Endodermal cell (in vitro differentiated cells): ENCODE measurements at places on chromosomes 12 and 14.
A peak's percentile ranks its signal among the peaks of the same experiment; 100 is the strongest.

DNA sequence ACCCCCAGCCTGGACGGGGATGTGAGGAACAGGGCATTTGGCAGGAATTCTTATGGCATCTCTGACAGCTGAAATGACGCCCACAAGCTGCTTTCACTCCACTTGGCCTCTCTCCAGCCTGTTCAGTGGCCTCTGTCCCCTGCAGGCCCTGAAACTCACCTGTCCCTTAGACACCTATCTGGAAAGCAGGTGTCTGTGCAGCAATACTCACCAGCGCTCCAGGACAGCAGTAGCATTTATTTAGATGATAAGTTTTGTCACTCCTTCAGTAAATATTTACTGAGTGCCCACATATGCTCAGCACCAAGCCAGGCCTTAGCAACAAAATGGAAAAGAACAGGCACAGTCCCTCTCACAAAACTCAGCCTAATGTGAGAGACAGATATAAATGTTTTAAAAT, 311.1 kb upstream of the FKBP4 start:
- no peak for DNase-seq

DNA sequence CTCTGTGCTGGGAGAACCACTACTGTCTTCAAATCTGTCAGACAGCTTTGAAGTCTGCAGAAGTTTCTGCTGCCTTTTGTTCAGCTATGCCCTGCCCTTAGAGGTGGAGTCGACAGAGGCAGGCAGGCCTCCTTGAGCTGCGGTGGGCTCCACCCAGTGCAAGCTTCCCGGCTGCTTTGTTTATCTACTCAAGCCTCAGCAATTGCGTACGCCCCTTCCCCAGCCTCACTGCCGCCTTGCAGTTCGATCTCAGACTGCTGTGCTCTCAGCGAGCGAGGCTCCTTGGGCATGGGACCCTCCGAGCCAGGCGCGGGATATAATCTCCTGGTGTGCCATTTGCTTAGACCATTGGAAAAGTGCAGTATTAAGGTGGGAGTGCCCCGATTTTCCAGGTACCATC, 25.1 kb upstream of the KLRB1 start:
- no peak for DNase-seq

- no peak for DNase-seq
Observed at GRCh38 chr14:67396381-67396970, 15.5 kb downstream of the PLEK2 start.

DNA sequence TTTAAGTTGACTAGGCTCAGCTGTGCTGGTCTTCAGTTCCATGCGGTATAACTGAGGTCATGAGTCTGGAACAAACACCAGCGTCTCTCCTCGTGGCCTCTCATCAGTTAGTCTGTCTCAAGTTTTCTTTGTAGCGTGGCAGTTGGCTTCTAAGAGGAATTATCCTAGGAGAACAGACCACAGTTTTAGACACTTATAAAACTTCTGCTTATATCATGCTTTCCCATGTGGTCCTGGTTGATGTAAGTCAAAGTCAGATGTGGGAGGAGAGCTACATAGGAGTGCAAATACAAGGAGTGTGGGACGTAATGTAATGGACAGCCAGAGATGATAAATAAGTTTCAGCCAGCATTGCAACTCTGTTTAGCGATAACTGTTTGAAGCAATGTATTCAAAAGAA, 14.8 kb downstream of the PLEKHA5 start:
- no peak for DNase-seq

DNA sequence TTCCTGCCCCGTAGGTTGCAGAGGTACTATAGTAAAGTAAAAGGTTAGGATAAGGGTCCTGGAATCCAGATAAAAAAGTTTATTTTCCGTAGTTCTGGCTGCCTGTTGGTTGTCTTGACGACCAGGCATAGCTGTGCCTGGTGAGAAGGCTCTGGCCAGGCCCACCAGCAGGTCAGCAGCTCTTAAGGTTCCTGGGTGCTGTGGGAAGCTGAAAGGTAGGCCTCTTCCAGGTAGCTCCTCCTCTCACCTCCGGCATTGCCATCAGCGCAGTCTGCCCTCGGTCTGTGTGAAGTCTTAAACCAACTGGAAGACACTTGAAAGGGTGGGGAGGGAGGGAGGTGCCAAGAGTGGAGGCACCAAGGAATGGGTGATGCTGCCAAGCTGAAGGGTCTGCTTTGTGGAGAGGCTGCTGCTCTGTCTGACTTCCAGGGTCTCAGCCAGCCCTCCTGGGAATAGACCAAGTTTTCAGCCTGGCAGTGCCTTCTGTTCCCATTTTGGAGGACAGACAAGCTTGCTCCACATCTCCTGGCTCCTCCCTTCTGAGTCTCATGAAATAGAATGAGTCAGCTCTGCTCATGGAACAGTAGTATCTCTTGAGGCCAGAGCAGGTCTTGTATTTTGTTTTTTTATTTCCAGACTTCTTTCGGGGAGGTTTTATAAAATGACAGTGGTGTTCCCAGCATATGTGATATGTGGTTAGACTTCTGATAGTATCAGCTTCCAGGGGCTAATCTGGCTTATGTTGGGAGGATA, 5.2 kb upstream of the ACADS start:
- DNase-seq = no peak

DNA sequence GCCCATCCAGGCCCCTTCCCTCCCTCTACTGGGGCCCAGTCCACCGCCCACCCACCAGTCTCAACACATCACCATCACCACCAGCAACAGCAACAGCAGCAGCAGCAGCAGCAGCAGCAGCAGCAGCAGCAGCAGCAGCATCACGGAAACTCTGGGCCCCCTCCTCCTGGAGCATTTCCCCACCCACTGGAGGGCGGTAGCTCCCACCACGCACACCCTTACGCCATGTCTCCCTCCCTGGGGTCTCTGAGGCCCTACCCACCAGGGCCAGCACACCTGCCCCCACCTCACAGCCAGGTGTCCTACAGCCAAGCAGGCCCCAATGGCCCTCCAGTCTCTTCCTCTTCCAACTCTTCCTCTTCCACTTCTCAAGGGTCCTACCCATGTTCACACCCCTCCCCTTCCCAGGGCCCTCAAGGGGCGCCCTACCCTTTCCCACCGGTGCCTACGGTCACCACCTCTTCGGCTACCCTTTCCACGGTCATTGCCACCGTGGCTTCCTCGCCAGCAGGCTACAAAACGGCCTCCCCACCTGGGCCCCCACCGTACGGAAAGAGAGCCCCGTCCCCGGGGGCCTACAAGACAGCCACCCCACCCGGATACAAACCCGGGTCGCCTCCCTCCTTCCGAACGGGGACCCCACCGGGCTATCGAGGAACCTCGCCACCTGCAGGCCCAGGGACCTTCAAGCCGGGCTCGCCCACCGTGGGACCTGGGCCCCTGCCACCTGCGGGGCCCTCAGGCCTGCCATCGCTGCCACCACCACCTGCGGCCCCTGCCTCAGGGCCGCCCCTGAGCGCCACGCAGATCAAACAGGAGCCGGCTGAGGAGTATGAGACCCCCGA, 6.8 kb upstream of the RNU7-1 start:
- peak; percentile 71 for DNase-seq

DNA sequence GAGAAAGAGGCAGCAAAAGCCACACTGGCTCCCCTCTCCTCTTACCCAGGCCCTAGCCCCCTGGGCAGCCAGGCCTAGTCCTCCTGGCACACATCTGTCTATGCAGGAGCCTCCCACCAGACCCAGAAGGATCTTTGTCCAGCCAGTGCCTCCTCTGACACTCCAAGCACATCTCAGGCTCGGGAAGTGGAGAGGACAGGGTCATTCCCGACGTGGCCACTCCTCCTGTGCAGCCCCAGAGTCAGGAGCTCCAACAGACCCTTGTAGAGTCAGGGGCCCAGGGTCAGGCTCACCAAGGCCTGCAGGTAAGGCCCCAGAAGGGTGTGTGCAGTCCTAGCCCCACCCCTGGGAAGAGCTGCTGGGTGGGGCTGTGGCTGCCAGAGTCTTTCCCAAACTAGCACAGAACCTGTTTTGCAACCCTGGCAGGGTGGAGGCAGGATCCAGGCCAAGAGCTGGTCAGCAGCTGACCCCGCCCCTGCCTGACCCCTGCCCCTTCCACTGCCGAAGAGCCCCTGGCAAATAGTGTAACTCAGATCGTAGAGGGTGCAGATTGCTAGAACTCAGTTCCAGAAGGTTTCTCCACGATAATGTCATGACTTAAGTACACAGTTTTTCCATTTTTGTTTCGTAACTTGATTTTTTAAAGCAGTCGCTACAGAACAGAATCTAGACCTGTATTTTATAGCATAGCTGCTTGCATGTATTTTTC, 26.6 kb upstream of the PNMA1 start:
- DNase-seq = peak; percentile 85

DNA sequence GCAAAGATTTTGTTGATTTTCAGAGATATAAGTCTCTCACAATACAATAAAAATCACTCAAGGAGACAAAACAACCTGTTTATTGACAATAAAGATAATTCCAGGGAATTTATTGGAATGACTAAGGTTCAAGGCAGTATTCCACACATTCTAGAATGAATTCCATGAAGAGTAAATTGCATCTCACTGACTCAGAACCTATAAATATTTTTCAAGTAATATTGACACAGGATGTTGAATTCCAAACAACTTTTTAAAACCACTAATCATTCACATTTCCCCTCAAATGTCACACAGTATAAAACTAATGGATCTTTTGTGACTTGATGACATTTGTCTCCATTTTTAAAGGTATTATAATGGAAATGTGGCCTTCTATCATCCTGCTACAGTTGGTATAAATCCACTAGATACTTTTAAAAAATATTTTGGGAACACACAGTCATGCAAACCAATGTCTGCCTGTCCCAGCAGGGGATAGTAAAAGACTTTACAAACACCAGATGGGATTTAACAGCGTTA, 42.1 kb upstream of the LGR5 start:
- DNase-seq = no peak

DNA sequence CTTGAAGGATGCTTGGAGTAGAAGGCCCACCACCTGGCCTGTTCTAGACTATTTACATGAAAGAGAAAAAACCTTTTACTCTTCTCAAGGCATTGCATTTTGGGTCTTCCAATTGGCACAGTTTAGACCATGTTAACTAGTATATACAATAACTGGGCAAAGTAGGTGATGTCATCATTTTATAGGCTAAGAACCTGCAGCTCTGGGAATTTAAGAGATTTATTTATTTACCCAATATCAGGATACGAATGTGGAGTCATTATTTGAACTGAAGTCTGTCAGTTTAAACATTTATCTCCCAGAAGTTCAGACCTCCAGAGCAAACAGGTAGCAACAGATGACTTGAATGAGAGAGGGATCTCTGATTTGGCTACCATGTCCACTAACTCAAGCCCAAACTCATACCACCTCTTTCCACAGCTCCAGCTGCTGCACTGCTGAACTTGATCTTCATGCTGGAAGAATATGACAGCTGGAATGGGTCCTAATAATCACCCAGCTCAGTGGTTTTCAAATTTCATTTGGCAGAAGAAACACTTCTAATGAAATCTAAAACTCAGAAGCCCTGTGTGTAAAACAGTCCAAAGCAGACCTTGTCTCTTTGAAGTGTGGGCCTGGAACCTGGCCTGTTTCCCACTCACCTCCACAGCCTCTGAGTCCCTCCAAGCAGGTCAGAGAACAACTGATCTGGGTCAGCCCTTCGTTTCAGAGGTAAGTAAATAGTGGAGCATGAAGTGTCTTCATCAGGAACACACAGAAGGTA, 179.2 kb downstream of the EMP1 start:
- DNase-seq = no peak

DNA sequence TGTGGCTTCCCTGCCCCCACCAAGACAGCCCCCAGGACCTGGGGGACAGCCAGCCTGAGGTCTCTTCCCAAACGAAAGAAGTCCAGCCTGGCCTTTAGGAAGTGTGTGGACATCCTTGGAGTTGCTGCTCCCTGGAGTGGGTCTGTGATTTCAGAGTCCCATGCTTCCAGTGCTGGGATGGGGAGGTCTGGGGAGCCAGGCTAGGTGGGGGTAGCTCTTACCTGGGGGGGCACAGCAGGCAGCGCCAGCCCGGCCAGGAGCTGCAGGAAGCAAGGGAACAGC, 509 bp downstream of the PGF start:
- no peak for DNase-seq

DNA sequence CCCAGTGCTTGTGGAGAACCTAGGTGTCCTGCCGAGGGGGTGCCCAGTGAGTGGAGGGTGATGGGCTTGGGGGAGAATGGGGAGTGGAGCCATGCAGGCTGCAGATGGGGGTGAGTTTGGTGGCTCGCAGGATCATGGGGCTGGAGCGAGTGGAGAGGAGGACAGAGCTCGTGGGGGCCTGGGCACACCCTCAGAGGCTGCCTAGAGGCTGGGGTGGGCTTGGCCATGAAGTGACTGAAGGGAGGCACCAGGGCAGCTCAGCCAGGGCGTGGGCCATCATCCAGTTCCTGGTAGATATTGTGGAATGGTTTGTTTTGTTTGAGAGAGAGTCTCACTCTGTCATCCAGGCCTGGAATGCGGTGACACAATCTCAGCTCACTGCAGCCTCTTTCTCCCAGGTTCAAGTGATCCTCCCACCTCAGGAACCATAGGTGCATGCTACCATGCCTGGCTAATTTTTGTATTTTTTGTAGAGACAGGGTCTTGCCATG, 43.4 kb upstream of the AMN start:
- DNase-seq = no peak

GRCh38 chr12:29521951-29522350, 24.5 kb upstream of the OVCH1 start:
- DNase-seq = no peak

DNA sequence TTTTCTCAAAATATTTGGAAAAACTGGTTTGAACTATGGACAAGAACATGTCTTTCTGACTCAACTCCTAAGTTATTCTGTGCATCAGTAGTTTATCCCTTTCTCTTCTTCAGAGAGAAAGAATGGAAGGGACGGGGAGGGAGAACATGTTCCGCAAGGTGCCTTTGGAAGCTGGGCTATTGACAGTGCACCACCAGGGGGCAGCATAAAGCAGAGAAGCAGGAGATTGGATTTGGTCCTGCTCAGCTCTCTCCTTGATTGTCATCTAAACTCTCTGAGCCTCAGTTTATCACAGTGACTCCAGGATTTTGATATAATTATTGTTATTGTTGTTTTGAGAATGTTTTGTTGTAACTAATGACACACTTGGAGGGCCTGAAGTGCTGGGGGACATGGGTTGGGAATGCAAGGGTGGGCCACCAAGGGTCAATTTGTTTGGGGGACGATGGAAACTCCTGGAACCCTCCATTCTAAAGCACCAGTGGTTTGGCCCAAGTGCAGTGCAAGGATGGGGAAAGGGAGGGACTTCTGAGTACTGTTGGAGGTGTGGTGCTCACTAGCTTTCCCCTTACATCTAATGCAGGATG, 45.3 kb upstream of the ANO6 start:
- peak; percentile 96 for DNase-seq

DNA sequence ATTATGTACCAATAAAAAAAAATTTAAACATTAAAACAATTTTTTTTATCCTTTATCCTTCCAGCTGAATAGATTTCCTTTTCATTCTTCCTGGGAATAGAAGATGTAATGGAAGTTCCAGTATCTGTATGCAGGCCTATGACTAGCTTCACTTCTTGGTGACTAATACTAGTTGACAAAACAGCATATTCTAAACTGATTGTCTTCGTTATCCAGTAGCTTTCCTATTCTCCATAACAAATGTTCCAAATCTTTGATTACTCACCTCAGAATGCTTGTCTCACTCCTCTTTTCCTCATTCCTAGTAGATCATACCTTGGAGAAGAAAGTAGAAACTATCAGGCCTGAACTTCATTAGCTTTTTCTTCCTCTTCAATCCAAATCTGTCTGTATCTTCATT, 70.7 kb downstream of the PLEKHA5 start:
- DNase-seq = no peak
